Hematopoietic multipotent progenitor cell treated with erythropoietin and hydrocortisone succinate and interleukin-3 and kit ligand, for 4 days (in vitro differentiated cells): ENCODE measurements at places on chromosomes 6 and 20.
A peak's percentile ranks its signal among the peaks of the same experiment; 100 is the strongest.

- DNase-seq, result peak; percentile 75
Observed at GRCh38 chr6:49550492-49551077, at the start of gene C6orf141. C6orf141 (plus strand) TSS chr6:49550668; CDS start chr6:49550793, 125 bp downstream.

- DNase-seq, result no peak
Observed at GRCh38 chr20:34986311-34987287, 30.9 kb downstream of the MYH7B start.

GRCh38 chr6:41451039-41451438, 95.1 kb upstream of the FOXP4 start:
- peak; percentile 34 for DNase-seq

- no peak for DNase-seq
Observed at GRCh38 chr20:46317685-46318177, 9.4 kb upstream of the CDH22 start.

GRCh38 chr20:10897336-10897735, 223.5 kb upstream of the JAG1 start:
- DNase-seq, result no peak

DNA sequence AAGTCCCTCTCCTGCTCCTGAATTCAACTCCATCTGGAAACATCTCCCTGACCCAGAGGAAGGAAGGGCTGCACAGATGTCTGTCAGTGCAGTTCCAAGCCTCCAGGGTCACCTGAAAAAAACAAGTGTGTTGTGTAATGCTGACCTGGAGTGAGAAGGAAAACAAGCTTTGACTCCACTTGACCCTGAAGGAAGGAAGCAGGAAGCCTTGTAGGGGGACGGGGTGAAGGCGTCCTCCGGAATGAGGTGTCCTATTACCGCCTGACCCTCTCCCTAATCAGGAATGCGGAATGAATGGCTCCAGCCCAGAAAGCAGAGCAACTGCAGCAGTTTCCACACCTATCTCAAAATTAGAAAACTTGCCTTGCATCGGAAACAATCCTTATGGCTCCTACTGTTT, 13.9 kb upstream of the ADGRF5 start:
- DNase-seq, result no peak

- no peak for DNase-seq
Observed at GRCh38 chr6:108793516-108794251, 54.5 kb upstream of the ARMC2 start.

DNA sequence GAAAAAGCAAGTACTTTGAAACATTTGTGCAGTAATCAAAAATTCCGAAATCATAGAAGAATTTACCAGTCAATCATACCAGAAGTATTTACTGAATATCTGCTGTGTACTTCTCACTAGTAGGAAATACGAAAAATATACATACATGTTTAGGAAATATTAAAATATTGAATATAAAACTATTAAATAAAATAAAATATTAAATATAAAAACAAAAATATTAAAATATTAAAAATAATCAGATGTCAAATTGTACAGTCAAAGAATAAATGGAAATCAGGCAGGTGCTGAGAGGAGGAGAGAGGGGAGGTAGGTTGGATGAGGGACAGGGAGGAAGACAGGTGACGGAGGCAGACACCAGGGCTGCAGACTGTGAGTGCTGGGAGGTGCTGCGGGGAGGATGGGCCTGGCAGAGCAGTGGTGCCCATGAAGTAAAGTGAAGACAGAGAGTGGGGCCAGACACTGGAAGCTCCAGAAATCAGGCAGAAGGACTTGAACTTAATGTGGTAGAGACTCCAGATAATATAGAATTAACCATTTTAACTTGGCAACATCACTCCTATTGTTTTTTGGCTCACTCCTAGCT, 55.9 kb downstream of the PRKN start:
- no peak for DNase-seq

DNA sequence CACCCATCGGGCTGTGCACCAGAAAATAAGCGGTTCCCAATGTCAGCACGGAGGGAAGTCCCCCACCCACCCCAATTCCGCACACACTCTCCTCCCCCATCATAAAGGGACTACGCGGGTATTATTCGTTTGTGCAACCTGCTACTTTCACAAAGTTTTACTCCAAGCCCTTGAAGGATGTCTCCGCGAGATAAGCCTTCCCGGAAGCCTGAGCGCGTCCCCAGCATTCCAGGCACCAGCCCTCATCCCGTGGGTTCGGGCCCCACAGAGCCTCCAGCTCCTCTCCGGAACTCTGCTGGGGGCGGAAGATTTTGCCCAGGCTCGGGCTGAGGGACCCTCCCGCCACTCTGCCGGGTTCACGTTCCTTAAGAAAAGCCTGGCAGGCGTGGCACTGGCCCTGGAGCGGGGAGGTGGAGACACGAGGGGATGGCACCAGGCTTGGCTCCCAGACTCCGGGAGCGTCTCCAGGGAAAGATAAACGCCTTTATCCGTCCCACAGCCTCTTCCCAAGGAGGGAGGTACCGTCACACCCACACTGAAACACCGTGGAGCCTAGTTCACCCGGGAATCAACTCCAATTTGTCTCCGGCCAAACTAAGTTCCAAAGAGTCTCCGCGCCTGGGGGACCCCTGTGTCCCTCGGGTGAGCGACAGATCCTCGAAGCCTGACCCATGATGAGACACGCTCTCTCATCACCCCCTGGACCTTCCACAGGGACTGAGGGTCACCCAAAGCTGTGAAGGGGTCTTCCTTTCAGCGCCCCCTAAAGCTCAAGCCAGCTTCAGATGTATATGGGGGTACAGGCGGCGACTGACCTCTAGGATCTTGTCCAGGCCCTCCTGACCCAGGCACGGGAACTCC, 934 bp downstream of the KCNK5 start:
- no peak for DNase-seq

GRCh38 chr20:33308668-33309067, 25.7 kb downstream of the BPIFB1 start:
- no peak for DNase-seq

GRCh38 chr20:14566505-14566904, 229.1 kb upstream of the FLRT3 start:
- no peak for DNase-seq

GRCh38 chr20:45779011-45779915, 12.4 kb downstream of the WFDC3 start:
- peak; percentile 65 for DNase-seq

DNA sequence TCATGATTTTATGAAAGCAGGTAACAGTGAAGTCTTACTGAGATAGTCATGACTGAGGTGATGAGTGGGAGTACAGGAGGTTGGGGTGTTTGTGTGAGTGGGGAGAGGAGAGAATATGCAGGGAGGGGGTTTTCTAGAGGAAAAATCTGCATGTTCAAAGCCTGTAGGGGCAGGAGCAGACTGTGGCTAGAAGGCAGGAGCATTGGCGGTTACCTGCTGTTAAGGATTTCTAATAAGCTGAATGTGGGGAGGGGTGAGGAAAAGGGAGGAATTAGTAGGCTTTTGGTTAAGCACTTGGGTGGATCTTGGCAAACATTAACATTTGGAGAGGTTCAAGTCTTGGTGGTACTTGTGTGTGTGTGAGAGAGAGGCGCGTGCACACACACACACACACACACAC, 70.8 kb downstream of the EYA4 start:
- DNase-seq, result no peak

DNA sequence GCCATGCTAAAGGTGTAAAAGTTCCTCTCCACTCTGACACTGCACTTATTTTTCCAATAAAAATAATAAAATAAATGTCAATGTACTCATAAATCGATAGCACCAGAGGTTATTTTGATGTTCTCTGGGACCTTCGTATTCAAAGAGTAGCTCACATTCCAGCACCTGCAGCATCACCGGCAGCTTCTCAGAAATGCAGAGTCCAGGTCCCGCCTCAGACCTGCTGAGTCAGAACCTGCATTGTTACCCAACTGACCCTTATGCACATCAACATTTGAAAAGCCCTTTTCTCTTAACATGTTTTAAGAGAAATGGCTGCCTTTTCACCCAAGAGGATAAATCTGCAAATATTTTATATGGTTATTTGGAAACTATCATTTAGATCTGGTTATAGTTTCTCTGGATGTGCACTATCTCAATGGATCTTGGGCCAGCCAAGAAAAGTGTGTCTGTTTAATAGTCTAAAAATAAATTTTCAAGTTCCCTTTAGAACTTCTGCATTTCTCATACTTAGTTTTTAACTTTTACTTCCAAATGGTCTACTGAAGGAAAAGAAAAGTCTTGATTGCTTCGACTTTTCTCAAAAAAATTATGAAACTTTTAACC, 216.2 kb upstream of the PRDM1 start:
- peak; percentile 39 for DNase-seq

GRCh38 chr6:17405944-17406245, 12.5 kb downstream of the CAP2 start:
- DNase-seq, result no peak

DNA sequence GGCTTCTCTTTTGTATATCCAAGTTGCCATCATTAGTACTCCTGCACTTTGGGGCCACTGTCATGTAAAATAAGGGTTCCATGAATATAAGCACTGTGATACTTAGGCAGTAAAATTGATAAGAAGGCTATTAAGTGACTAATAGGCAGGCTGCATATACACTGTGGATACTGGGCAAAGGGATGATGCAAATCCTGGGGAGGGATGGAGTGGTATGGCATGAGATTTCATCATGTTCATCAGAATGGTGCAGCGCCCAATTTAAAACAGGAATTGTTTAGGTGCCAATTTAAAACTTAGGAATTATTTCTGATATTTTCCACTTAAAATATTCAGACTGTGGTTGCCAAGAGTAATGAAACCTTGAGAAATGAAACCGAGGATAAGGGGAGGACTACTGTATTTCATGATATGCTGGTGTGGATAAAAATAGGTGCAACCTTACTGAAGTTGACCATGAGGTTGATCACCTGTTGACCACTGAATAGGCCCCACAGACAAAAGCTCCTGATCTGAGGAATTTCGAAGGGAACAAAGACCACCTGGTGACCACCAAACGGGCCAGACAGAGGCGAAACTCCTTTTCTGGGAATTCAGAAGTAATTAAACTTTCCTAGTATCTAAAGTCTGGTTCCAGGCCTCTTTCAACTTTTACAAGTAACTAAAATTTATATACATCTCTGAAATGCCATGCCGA, 4.9 kb upstream of the TRIM39 start:
- DNase-seq, result no peak

DNA sequence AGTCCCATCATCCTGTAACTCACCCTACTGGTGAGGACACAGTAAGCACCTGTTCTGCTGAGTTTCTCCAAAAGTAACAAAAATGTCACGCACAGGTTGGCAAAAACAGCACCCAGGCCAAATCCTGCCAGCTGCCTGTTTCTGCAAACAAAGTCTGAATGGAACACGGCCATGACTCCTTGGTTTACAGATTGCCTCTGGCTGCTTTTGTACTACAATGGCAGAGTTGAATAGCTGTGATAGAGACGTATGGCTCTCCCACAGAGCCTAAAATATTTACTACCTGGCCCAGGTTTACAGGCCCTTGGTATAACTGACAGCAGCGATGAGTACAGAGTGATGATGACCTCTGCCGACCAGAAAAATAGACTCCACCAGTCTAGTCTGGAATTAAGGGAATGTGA, 52.6 kb downstream of the CNKSR3 start:
- DNase-seq, result no peak

DNA sequence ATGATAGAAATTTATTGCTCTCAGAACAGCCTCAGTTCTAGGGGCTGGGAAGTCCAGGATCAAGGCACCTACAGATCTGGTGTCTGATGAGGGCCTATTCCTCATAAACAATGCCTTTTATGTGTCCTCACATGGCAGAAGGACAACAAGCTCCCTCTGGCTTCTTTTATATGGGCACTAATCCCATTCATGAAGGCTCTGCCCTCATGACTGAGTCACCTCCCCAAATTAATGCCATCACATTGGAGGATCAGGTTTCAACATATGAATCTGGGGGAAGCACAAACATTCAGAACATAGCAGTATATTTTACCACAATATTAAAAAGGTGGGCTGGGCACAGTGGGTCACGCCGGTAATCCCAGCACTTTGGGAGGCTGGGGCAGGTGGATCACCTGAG, 58.5 kb upstream of the CCN6 start:
- no peak for DNase-seq

DNA sequence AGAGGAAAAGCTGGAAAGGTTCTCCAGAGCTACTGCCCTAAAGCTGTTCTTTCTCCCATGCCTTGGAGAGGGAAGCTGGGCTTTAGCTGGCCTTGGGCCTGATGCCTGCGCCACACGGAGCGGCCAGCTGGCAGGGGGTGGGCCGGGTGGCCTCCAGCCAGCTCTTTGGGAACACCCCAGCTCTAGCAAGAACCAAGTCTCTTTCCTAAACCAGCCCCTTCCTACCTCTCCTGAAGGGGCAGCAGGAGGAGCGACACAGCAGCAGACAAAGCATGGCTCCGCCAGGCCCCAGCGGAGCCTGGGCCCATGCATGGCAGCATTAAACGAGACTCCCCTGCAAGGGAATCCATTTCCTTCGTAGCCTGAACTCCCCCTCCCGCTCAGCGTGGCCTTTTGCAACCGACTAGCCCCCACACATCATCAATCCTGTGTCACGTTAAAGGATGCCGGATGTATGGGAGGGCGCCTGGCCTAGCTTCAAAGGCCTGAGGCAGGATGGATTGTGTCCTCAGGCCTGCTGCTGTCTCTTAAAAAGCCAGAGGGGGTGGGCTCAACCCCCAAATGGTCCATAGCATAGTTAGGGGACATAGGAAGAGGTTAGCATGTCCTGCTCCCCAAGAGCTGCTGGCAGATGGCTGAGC, 14.0 kb downstream of the MRPS18A start:
- no peak for DNase-seq

- DNase-seq, result no peak
Observed at GRCh38 chr6:40887792-40888340, 151.2 kb downstream of the UNC5CL start.

GRCh38 chr6:143457563-143458359, 7.2 kb downstream of the PEX3 start:
- no peak for DNase-seq

DNA sequence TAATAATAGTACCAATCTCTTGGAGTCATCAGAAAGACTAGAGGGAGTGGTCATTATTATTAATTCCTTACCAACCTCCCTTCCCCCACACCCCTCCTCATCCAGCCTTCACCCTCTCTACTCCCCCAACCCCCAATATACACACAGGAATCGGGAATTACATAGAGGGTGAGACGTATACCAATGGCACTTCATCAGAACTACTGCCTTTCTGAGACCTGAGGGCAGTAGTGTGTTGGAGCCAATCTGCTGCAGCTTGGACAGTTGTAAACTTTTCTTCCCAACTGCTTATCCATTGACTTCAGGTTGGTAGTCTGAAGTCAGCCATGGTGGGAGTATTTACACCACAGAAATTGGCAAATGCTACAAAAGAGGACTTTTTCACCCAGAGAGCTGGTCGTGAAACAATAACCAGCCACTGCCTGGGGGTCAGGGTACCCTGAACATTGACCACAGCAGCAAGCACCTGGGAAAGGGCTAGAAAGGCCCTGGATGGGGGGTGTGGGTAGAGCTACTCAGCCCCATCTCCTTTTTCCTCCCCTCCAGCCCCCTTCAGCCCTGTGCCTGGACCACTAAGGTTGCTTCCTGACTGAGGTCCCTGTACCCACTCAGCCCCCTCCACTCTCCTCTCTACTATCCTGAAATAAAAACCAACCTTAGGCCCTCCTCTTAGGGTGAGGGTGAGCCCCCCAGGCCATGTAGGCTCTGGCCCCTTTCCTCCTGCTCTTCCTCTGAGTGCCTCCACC, 161.5 kb downstream of the MRPL14 start:
- DNase-seq, result no peak

GRCh38 chr6:133157995-133158394, 83.2 kb upstream of the EYA4 start:
- no peak for DNase-seq
